ENCODE measurements at places on chromosomes 7 and 10.

DNA sequence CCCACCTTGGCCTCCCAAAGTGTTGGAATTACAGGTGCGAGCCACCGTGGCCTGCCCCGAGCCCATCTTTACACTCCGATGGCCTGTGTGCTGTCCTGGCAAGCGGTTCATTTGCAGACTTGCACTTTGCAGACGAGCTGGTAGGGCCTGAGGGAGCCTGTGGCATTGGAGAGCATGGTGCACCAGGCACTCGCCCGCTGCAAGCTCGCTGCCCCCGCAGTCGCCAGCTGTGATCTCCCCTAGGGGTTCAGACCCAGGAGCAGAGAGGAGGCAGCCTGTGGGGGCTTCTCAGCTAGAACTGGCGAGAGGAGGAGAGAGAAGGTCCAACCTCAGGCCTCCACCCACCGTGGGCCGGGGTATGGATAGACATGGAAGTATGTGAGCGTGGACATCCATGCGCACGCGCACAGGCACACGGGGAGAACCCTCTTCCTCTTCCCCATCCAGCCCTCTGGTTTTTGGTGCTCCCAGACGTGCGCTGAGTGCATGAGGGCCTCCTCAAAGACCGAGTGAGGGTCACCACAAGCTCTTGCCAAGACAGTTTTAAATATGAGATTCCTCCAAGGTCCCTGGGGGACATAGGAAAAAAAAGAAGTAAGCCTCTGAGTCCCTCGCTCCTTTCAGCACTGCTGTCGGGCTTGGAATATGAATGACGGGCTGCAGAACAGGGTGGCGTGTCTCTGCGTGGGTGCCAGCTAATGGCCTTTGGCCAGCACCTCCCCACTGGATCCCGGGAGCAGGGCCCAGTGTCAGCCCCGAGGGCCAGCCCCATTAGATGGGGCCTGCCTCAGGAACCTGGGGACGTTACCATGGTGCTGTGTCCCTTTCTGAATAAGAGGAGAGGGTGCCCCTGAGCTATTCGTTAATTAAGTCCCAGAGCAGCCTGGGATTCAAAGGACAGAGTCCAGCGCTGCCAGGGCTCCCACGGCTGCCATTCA lies 15.1 kb upstream of the TTYH3 start:
- DNase-seq: no peak

- no peak for DNase-seq
Observed at GRCh38 chr7:36092221-36092771, 60.8 kb upstream of the EEPD1 start.

DNA sequence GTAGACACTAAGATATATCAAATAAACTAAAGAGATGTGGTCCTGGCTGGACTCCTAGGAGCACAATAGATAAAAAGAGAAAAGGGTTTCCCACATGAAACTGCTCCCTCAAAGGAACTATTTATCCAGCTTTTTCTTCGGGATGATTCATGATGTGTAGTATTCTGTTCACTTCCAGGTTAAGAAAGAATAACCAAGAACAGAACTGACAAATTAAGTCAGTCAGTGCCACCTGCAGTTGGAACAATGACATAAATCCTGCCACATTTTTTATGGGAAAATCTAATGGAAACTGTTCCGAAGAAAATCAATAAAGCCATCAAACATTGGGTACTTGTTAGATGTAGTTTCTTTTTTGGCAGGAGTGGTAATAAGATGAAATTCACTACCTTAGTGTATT lies 87.1 kb downstream of the POLR1F start:
- no peak for DNase-seq

- no peak for DNase-seq
Observed at GRCh38 chr7:35384761-35385700, 131.1 kb upstream of the TBX20 start.

DNA sequence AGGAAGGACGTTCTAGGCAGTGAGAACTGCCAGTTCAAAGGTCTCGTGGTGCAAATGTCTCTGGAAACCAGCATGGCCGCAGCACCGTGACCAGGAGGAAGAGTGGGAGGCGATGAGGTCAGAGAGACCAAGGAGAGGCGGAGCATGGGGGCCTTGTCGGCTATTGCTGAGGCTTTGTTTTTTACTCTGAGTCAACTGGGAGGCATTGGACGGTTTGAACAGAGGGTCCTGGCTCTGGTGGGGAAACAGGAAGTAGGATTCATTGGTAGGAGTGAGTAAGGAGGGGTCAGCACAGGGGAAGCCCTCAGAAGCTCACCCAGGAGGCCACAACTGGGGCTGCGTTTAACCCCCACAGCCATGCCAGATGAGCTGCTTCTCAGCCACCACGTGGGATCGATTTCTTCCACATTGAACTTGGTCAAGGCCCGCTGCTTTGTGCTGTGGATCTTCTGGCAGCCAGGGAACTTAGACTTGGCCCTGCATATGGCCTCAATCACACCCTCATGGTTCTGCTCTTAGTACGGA lies 22.2 kb upstream of the SH2B2 start:
- DNase-seq: no peak

DNA sequence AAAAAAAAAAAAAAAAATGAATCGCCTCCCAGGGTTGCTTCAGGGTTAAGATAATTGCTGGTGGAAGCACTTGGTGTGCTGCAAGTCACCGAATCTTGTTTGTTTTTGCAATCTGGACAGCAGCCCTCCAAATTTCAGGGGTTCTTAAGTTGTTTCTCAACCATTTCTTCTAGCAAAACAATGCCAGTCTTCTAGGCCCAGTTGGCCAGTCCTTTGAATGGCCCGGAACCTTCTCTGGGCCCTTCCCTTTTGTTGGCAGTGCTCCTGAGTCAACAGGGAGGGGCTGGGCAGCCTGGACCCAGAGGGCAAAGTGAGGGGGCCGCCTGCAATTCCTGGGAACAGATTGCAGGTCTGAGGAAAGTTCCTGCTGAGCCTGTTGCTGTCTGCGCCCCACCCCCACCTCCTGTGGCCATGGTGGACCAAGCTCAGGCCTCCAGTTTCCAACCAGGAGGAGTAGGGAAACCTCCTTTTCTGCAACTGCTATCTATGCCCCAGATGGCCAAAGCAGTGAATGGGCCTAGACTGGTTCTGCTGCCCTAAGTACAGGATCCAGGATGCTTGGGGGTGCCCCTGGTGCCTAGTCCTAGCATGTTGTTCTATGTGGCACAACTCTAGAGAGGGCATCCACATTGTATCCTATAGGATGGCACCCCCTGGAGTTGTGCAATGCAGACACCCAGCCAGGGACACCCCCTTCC lies 31.4 kb upstream of the PDCD4 start:
- DNase-seq: no peak

DNA sequence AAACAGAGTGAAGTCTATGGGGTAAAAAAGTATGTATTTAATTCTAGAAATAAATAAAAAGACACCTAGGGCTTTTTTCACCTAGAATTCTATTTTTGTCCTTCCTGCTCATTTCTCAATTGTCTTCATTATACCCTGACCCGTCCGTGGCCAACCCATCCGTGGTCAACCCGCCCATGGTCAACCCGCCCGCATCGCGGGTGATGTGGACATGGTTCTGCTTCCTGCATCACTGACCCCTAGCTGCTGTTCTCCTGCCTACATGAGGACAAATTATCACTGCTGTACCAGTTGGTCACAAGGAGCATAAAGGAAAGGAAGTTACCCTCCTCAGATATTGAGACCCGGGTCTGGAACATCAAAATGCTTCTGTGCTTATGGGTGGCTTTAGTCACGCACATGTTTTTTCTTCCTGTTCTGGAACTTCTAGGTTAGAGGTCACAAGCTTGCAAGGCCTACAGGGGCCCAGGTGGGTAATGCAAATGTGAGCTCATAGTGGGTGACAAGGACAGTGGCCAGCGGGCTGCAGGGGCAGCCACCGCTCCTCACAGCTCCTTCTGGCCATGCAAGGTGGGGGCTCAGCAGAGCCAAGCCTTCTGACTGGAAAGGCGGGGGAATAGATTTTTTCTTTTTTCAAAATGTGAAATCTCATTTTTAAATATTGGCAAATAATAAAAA lies 15.5 kb downstream of the CAMK2G start:
- DNase-seq: no peak

- no peak for DNase-seq
Observed at GRCh38 chr10:90912174-90912573, 8.7 kb downstream of the ANKRD1 start.

DNA sequence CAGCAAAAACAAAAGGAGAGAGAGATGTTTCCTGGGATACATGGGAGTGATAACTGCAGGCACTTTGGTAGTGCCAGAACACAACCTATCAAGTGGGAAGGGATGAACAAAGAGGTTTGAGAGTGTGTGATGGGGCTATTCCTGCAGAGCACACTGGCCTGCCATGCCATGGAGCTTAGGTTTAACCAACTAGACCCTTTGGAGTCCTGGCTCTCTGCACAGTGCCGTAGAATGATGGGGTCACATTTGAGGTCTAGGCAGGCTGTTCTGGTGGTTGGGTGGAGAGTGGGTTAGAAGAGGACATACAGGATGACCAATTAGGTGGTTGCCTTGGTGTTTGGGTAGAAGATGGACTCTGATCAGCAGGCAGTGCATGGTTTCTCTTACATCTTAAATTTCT lies 101.9 kb upstream of the HABP2 start:
- DNase-seq: no peak

DNA sequence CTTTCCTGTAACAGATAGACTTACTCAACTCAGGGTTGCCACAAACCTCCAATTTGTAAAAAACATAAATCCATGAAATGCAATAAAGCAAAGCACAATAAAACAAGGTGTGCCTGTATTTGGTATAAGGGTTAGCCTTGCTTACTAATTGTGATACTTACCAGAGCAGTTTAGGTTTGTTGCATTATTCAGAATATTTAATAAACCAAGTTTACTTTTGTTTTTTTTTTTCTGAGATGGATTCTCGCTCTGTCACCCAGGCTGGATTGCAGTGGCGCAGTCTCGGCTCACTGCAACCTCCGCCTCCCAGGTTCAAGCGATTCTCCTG lies 79.6 kb downstream of the SEC61G start:
- DNase-seq: no peak

GRCh38 chr10:70598857-70599295 lies 3.7 kb downstream of the PRF1 start:
- no peak for DNase-seq

- DNase-seq: no peak
Observed at GRCh38 chr7:10237306-10237705, 736.4 kb upstream of the PHF14 start.

GRCh38 chr10:73796766-73797165 lies 11.4 kb downstream of the ZSWIM8 start:
- no peak for DNase-seq

GRCh38 chr10:2681891-2682290 lies 385.5 kb upstream of the PFKP start:
- no peak for DNase-seq

DNA sequence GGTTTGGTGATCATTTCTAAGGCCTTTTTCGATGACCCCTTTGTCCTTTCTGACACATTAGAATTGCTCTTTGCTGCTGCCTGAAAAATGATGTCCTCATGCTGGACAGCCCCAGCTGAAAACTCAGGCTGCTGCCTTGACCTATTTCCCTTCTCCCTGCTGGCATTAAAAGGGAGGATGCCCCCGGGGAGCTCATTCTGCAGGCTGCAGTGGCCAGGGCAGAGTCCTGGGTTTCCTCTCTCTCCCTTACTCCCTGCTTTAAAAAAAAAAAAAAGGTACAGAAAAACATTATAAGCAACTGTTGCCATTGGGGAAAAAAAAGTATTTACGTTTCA lies 35.4 kb downstream of the LRRC4 start:
- DNase-seq: no peak

DNA sequence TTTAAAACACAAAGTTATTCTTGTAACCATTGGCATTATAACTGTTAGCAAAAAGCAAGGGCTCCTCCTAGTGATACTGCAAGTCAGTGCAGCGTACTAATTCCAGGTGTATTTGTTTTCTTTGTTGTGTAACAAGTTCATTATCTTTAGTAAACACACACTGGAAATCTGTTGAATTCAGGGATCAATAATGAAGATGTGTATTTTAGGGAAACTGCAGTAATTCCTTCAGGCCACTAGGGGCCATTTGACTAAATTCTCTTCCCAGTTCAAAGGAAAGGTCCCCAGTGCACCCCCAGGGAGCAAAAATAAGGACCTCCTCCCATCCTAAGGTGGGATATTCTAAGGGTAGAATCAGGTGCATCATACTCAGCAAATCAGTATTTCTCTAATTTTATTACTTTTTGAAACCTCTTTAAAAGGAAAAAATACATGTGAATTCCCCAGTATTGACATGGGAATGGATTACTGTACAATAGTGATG lies 158.6 kb upstream of the LYZL1 start:
- no peak for DNase-seq

DNA sequence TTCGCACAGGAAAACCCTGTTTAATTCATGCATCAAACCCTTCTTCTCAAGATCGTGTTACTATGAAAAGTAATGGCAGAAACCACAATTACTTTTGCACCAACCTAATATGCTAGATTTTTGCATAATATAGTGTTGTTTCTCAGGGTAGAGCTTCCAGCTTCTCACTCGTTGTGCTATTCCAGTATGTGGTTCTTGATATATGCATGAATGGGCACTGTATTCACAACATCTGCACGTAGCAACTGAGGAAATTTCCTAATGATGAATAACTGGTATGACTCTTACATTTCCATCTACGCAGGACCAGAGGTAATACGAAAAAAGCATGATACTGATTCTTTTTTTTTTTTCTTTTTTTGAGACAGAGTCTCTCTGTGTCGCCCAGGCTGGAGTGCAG lies 326.6 kb upstream of the GALNT17 start:
- DNase-seq: no peak

DNA sequence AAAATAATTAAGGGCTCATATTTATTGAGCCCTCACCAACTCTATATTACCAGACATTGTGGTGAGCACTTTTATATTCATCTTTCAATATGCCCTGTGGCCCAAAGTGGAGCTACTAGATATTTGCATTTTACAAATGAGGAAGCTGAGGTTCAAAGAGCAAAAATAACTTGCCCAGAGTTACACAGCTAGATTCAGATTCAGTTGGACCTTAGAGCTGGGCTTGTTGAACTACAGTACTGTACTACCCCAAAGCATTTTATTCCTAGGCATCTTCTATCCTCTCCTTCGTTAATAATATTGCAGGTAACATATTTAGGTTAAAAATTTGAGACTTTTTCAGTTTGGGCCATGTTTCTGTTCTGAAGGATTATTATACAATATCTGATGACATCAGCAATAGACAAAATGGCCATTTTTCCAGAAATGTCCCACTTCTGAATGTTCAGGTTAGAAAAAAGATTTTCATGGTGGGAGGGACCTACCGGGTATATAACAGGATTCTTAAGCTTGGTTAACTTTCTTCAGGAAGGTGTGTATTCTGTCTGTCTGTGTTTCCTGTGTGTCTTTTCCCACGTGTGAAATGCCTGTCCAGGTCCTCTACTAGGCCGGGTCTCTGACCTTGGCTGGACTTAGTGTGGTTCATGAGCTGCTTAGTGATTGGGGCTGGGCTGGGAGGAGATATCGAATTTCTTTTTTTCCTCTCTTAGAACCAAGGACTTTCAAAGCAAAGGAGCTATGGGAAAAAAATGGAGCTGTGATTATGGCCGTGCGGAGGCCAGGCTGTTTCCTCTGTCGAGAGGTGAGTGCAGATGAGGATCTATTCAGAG lies 13.6 kb downstream of the PRXL2A start:
- no peak for DNase-seq
